ENCODE measurements at places on chromosomes 3 and 15.

DNA sequence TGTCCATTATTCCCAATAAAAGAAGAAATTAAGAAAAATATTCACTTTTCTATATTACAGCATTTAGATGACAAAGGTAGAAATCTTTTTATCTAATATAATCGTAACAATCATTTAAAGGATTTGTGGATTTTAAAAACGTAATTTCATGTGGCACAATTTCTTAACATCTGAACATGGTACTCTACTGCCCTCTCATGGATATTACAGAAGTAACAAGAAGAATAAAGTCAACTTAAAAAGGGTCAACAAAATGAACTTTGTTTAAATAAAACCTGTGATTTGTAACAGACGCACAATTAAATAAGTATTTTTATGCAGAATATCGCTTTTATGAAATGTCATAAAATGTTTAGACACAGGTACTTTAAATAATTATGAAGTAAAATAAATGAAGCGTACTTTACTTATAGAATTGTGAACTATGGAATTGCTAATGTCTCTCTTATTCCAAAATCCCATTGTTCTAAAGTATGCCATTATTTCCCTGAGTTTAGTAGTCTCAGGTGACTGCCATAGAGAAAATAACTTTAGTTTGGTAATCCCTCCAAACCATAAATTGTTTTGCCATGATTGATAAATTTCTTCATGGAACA lies 366.8 kb upstream of the ZNF385D start:
- no peak for DNase-seq

- no peak for DNase-seq
These were observed 27.5 kb downstream of the SPCS1 start for GRCh38 chr3:52733256-52733891.

GRCh38 chr3:186976837-186977750 lies 46.8 kb downstream of the ST6GAL1 start:
- peak; percentile 4 for DNase-seq

DNA sequence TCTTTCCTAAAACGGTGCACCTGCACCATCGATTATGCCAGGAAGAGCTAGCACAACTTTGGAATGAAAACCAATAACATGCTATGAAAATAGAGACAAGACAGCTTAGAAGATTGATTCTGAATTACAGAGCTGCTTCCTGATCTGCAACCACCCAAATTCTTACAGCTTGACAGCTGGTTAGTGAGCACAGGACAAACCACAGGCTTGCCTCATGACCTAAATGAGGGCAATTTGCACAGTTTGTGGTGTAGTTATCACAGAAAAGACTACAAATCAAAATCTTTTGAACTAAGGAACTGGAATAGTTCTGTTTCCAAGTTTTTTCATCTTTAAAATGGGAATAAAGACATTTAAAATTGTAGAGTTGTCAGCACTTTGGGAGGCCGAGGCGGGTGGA lies 533.5 kb downstream of the NAALADL2 start:
- no peak for DNase-seq

DNA sequence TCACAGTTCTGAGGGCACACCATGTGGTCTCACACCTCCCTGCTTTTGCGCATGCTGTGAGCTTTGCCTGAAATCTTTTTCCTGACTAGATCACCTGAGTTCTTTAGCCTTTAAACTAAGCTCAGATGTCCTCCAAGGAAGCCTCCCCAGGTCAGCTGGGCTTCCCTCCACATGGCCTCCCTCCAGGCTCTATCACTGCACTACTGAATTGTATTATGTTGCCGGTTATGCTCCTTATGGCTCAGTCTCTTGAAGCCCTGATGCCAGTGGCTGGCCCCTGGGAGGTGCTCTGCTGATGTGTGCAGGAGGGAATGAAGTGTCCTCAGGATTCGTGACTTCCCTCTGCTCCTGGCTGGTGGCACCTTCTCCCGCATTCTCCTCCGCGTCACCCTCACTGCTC lies 93.3 kb upstream of the BLM start:
- no peak for DNase-seq

DNA sequence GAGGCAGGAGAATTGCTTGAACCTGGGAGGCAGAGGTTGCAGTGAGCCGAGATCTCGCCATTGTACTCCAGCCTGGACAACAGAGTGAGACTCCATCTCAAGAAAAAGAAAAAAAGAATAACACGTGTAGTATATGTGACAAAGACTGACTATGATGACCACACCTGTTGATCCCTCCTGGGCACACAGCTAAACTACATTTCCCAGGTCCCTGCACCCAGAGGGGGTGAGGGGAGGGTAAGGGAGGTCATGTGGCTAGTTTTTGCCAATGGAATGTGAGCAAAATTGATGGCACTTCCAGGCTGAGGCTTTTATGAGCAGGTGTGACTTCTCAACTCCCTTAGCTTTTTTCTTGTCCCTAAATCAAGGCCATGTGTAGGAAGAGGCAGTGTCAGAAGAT lies 58.2 kb downstream of the KLHL6 start:
- no peak for DNase-seq

- no peak for DNase-seq
These were observed 38.3 kb downstream of the MYH15 start for GRCh38 chr3:108472001-108472591.

- no peak for DNase-seq
These were observed 3.1 kb downstream of the CD86 start for GRCh38 chr3:122058294-122058693.

DNA sequence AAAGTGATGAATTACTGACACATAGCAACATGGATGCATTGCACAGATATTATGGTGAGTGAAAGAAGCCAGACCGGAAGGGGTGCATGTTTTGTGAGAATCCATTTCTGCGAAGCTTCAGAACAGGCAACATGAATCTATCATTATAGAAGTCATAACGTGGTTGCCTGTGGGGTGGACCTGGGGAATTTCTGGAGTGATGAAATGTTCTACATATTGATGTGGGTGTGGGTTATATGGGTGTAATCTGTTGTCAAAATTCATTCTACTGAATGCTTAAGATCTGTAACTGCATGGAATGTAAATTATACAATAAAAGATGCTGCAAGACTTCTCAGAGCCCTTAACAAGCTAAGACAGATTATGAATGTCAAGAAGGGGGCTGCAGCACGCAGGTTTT lies 25.2 kb upstream of the TSPAN3 start:
- DNase-seq: no peak

DNA sequence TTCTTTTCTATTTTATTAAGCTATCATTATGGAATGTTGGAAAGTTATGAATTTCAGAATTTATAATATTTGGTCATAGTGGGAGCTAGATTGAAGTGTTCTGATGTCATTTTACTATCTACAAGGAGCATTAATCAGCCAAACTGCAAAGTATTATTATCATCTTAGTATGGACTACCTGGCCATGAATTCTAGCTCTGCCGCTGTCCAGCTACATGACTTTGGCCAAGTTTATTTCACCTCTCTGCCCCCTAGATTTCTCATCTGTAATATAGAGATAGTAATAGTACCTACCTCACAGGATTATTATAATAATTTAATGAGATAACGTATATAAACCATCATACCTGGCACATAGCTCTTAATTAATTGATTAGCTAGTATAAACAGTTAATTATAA lies 27.8 kb upstream of the ABHD10 start:
- DNase-seq: no peak

- no peak for DNase-seq
These were observed 68.7 kb downstream of the AAGAB start for GRCh38 chr15:67185621-67186225.

- DNase-seq: no peak
These were observed 1098.5 kb downstream of the IGSF11 start for GRCh38 chr3:117936159-117936558.

GRCh38 chr3:23738944-23739343 lies 66.8 kb upstream of the UBE2E1 start:
- no peak for DNase-seq

DNA sequence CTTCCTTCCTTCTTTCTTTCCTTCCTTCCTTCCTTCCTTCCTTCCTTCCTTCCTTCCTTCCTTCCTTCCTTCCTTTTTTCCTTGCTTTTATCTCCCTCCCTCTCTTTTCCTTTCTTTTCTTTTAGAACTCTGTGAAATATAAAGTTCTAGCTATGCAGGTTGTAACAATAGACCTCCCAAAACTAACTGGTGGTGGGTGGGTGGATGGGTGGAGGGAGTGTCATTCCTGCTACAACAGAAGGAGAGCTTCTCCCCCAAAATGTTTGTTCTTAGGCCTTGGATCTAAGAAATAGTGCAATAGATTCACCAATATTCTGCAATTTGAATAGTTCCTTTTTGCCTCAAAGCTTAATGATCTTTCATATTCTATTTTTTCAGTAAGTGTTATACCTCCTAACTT lies 215.9 kb downstream of the GAP43 start:
- no peak for DNase-seq

DNA sequence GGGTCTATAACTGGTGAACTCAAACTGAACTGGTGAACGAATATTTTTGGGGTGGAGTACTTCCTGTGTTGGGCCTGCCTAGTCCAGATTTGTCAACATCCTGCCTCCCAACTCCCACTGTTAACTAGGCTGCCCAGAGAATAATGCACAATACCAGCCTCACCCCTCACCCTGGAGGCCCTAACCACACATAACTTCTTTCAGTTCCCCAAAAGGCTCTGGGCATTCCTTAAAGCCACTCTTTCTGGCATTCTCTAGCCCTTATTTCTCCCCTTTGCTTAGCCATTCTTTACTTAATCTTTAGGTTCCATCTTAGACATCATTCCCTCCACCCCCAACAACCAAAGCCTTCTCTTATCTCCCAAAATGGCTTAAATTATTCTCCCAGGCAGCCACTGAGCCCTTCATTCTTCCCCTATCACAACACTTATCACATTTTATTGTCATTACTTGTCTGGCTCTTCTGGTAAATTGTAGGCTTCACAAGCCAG lies 9.1 kb upstream of the SEC11A start:
- DNase-seq: no peak

DNA sequence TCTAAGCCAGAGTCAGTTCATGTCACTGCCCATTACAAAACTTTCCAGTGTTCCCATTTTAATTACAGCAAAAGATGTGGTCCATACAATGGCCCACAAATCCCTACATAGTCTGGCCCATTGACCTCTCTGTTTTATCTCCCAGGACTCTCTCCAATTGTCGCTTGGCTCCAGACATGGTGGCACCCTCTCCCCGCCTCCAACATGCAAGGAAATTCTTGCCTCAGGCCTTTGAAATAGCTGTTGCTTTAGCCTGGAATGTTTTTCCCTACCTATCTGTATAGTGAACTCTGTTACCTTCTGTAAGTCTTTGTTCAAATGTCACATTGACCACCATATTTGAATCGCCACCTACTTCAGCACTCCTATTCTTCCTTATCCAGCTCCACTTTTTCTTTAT lies 377.3 kb upstream of the MCTP2 start:
- no peak for DNase-seq

DNA sequence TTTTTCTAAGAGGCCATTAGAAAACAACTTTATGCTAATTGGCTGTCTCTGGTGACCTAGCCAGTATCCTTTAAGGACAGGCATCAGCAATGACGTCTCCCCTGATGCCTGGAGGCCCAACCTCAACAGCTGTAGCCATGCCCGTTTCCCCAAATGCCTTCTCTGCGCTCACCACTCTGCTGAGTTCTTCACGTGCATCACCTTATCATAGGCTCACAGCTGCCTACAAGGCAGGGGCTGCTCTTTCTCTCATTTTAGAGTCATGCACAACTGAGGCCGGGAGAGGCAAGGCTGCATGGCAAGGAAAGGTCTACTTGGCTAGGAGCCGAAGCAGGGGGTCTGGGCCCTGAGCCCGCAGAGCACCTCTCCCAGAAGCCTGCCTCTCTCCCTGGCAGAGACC lies 43.9 kb upstream of the SEC13 start:
- DNase-seq: no peak

DNA sequence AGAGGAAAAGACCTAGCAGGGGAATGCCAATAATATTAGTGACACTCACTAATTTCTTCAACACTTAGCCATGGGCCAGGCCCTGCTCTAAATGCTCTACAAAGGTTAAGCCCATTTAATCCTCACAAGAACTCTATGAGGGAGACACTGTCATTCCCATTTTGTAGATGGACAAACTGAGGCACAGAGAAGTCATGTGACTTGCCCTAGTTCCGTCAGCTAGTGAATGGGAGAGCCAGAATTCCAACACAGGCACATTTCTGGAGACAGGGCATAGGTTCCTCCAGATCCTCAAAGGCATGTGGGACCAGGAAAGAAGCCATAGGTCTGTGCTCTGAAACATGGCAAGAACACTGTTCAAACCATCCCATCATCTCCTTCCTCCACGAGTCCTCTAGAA lies 31.5 kb downstream of the LOXL1 start:
- DNase-seq: no peak

DNA sequence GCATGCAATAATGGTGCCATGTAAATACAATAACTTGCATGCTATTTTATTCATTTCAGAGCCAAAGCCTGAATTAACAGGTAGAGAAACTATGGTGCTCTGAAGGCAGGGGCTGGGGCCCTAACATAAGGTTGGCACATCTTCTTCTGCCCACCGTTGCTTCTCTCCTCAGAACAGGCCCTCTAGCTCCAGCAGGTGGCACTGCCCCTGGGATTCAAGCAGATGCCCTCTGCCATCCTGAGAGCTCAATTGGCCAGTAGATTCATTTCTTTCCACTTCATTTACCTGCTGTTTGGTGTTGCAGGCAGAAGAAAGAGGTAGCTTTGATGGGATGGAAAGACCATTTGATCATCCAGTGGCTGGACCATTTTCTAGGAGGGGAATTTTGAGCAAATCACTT lies 130.5 kb downstream of the FOXB1 start:
- no peak for DNase-seq

DNA sequence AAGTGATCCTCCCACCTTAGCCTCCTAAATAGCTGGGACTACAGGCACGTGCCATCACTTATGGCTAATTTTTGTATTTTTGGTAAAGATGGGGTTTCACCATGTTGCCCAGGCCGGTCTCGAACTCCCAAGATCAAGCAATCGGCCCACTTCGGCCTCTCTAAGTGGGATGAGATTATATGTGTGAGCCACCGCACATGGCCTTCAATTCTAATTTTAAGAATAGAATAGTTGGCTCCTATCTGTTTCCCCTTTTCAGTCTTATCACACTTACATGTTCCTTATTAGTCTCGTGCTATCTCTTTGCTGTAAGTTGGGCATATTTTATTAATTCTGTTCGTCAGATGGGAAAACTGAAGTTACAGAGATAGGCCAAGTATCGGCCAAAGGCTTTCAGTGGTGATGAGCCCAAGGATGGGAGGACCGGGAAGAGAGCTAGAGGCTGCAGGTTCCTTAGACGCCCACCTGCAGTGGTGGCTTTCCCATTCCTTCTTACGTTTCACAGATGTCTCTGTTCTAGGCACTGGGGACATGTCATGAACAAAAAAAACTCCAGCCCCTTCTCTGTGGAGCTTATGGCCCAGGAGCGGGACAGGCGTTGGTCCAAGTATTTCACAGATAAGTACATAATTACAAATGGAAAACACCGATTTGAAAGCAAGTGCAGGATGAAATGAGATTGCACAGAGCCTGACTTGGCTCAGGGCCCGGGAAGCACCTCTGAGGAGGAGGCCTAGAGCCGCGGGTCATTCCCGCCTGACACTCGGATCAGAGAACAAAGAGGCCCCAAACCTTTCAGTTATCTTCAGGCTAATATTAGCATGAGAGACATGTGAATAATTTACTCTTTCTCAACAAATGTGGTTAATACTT lies 91.1 kb upstream of the KLF13 start:
- no peak for DNase-seq

- DNase-seq: no peak
These were observed 2.5 kb downstream of the EIF4E3 start for GRCh38 chr3:71722693-71723092.

Data from esophagus squamous epithelium (tissue), 5 donors.